H9 (cell line): ENCODE measurements at places on chromosomes 2 and 18. TPM values are rescaled to one million over a fixed set of nuclear protein-coding genes. Genes with fewer than 3 reads are reported as not detected.

Gene ACADL
- 0.24 and 0.26 TPM in 2 replicates for total RNA-seq

Gene DES
- total RNA-seq = 3.0 and 4.6 TPM in 2 replicates

- H3K36me3 ChIP-seq = no peaks in the 10 kb centered on the region
- H3K27ac ChIP-seq = no peak overlapping the region
- H3K4me3 ChIP-seq = no peak overlapping the region
- DNase-seq = peak; percentile 78
- no peaks in the 10 kb centered on the region for H3K27me3 ChIP-seq
- H3K4me1 ChIP-seq = no peaks in the 10 kb centered on the region; the same call in 1 of the 2 replicates
Measured at GRCh38 chr18:51537487-51537886, 340.0 kb upstream of the MEX3C start.

DNA sequence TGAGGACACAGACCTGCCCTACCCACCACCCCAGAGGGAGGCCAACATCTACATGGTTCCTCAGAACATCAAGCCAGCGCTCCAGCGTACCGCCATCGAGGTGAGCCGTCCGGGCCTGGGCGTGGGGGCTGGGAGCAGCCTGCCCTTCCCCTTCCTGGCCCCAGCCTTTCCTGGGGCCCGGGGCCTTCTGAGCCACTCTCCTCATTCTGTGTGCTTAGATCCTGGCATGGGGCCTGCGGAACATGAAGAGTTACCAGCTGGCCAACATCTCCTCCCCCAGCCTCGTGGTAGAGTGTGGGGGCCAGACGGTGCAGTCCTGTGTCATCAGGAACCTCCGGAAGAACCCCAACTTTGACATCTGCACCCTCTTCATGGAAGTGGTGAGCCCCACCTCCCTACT lies 157.9 kb downstream of the DYSF start:
- H3K36me3 ChIP-seq = no peaks in the 10 kb centered on the region
- DNase-seq = peak; percentile 16
- H3K27me3 ChIP-seq = no peaks in the 10 kb centered on the region
- H3K4me1 ChIP-seq = no peaks in the 10 kb centered on the region
